ENCODE measurements at places on chromosomes 2 and 18.

DNA sequence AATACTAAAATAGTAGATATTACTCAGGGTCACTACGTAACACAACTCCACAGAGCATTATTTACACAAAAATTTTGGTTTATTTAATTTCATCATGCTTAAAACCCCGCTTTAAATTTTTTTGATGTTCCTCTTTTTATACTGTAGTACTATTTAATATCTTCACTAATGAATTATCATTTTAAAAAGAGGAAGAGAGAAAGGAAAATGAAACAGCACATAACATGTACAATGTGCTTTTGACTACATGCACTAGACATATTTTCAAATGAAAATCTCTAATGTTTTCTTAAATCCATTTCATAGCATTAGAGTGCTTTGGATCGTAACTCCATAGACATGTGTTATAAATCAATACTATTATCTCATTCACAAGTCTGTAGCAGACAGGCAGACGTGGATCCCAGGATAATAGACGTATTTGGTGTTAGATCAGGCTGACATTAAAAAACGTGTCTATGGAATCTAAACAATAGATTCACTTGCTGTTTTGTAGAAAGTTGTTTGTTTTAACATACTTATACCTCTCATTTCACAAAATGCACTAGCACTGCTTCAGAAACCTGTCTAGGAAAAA lies 897.0 kb downstream of the CPS1 start:
- no peak for DNase-seq

DNA sequence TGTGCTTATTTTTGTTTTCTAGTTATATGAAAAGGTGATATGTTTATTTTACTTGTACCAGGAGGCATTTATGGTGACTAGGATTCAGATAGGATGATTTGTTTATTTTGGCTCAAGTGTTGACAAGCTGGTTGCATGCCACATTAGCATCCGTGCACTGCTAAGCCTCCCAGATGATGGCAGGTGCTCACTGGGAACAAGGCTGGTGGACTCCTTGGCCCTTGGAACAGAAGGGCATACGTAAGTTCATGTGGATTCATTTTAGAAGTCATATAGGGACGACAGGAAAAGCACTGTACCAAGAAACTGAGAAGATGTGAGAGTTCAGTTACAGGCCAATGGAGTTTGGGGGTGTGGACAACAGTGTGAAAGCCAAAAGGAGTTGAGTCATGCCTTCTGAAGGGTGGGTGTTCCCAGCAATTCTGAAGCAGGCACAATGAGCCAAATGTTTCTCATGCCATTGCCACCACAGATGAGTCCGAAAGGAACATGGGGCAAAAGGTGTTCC lies 166.2 kb downstream of the PHLPP1 start:
- DNase-seq, result no peak

GRCh38 chr2:171004363-171004762 lies 75.3 kb downstream of the GORASP2 start:
- DNase-seq, result no peak

GRCh38 chr2:10908195-10908594 lies 3.5 kb upstream of the KCNF1 start:
- no peak for DNase-seq

- peak; percentile 67 for DNase-seq
Measured at GRCh38 chr2:241009601-241010530, 11.4 kb downstream of the SNED1 start.

All from ecto neural progenitor cell (in vitro differentiated cells).